NCI-H1694 (cell line): ENCODE measurements at places on chromosomes 16 and 17.

DNA sequence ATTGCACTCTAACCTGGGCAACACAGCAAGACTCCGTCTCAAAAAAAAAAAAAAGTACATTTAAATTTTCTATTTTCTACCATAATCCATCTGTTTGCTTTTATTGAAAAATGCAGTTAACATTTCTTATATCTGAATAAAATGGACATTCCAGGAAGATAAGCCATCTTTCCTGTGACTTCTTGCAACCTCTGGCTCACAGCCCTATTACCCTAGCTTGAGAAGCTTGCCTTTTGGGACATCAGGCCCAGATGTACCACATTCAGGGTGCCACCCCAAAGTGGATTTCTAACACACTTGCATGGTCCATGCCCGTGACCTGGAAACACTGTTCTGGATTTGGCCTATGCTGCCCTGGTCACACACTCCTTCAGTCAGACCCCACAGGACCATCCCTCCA, 30.1 kb upstream of the DDX52 start:
- no peak for DNase-seq

DNA sequence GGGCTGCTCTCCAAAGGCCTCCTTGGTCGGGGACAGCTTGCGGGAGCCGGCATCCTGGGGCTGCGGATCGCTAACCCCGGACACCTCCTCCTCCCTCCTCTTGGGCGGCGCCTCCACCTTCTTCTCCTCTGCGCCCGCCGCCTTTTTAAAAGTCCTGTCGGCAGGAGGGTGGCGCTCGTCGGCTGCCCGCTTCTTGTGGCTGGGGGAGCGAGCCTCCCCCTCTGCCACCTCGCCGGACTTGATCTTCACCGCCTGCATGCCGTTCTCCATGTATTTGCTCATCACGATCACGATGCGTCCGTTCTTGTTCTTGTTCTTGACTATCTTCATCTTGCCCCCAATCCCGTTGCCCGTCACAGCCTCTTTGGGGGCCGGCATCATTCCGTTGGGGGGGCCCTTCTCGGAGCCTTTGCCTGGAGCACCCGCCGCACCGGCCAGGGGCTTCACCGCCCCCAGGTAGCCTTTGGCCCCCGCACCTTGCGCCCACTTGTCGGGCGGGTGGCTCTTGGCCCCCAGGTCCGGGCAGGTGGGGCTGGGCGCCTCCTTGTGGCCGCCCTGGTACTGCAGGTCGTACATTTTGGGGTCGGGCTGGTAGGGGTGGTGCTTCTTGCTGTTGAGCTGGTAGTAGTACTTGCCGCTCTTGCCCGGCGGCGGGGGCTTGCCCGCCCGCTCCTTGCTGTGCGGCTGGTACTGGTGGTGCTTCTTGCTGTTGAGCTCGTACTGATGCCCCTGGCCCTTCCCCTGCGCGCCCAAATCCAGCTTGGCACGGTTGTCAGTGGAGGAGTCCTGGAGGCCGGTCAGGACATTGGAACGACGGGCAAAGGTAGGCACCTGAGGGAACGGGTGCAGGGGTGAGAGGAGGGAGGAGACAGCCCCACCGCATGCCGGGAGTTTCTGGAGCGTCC, 4.4 kb downstream of the CBX4 start:
- DNase-seq, result peak; percentile 29

DNA sequence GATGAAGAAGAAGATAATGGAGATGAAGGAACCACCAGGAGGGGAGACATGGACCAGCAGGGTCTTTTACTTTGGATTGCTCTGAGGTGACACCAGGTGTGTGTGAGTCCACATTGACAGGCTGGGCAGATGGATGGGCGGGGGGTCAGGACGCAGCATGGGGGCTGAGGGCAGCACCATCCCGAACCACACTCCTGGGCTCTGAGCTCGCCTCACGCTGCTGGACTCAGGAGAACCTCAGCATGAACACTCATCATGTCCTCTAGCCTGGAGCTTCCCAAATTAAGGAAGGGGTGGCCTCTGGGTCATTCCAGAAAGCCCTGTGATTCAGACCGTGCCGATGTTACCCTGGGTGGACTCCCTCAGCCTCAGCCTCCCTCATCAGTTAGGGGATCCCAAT, 50.4 kb upstream of the MAP3K14 start:
- DNase-seq, result no peak

DNA sequence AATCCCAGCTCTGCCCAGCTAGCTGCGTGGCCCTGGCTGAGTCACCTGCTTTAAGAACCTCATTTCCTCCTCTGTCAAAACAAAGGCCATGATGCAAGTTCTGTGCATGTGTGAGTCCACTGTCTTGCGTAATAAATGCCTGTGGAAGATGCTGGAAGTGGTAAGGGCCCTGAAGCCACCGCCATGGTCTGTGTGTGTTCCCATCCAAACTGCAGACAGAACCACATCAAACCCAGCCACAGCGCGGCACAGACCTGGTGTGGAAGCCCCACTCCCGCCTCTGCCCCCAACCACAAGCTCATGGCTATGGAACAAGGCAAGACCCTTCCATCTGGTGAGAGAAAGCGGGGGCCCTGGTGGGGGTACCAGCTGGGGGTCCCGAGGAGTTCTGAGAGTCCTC, 26.0 kb downstream of the NECAB2 start:
- no peak for DNase-seq

DNA sequence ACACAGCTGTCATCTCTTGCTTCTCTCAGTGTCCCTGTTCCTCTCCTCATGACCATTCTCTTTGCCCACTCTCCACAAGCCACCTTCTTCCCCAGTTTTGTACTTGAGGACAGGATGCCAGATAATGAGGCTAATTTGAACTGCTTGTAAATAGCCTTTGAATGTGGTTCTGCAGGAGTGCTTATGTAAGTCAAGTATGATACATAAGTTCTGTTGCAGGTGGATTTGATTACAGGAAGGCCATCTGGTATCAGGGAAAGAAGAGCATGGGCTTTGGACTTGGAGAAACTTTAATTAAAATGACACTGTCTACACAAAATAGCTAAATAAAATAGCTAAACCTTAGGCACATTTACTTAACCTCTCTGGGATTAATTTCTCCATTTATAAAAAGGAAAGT, 120.2 kb upstream of the HLF start:
- DNase-seq, result no peak

DNA sequence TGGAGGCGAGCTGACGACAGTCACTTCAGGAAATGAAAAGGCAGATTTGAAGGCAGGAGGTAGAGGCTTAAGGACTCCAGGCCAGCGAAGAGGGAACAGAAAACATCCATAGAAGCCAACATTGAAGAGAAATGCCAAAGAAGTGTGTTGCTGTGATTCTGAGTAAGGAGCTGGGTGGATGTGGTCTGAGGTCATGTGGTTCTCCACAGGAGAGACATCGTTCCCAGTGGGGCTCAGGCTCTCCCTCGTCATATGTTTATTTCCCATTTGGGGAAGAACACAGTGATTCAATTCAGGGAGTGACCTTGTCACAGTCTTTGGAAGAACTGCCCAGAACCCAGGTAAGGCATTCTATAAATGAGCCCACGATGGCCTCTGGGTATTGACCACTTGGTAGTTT, 6.6 kb upstream of the PMP22 start:
- DNase-seq, result no peak

DNA sequence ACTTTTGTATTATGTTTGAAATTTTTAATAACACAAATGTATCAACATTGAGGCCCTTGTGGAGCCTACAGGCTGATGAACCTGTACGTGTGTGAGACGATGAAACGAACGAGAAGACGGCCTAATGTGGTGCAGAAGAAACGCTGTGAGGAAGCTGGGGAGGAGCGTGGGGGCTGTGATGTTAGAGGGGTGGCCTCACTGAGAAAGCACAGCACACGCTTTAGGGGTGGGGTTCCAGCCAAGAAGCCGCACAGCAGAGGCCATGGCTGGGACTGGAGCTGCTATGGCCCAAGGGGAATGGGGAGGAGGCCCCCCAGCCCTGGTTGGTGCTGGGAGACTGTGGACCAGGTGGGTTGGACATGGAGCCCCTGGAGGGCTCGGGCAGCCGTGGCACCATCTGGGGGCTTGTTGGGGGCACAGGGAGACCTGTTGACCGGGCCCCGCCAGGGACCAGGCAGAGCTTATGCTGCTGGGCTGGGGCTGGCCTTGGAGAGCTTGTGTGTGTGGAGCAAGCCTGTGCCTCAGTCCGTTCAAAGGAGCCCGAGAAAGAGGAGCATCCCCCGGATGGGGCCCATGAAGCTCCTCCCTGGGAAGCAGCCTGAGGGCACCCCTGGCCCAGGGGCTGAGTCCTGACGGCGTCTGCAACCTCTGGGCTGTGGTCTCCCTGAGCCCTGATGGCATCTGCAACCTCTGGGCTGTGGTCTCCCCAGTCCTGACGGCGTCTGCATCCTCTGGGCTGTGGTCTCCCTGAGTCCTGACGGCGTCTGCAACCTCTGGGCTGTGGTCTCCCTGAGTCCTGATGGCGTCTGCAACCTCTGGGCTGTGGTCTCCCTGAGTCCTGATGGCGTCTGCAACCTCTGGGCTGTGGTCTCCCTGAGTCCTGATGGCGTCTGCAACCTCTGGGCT, 44.7 kb downstream of the METRNL start:
- no peak for DNase-seq

GRCh38 chr17:2705263-2705662, 6.3 kb downstream of the CLUH start:
- no peak for DNase-seq

DNA sequence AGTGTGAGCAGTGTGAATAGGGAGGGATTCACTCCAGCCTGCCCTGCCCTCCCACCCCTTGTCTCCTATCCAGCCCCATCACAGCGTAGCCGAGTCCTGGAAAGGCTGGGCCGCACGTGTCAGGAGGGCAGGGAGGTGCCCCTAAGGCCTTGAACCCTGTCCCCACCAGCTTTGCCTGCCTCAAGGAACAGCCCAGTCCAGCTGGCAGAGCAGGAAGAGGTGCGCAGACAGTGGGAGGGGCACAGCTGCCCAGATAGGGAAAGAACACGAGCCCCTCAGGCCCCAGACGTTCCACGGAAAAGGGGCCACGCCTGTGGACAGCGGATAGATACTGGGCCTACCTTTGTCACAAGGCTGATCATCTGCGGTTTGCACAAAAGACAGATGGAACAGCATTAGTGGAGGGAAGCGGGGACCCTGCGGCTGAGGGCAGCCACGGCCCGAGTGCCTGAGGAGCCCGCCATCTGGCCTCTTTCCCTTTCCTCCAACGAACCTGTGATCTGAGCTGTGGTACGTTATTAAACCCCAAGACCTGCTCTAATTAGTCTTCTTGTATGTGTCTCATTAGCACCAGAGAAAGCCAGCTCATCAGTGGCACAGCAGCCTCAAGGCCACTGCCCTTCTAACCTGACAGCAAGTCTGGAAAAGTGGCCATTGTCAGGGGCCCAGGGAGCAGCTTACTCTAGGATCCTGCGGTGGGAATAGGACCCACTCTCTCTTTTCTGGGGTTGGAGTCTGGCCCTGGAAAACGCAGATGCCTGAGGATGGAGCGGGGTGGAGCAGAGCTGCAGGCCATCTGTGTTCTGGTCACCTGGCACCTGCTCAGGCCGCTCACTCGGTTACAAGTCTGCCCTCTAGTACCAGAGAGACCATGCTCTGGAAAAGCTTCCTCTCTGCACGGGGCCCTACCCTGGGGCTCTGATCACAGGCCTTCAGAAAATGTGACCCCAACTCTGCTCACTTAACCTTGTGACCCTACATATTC, 16.3 kb downstream of the MPP3 start:
- no peak for DNase-seq

DNA sequence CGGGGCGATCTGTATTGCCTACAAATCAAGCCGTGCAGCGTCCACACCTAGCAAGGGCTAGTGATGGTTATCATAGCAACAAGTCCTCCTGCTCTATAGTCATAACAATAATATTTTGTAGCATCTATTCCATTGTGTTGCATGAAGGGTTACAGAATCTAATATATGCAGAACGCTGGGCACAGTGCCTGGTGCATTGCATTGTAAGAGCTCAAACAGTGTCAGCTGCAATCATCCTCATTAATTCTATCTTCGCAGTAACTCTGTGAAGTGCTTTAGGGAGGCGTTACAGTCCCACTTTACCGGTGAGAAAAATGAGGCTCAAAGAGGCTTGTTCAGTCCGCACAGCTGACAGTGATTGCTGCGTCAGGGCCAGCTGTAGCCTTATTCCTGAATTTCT, 149.4 kb downstream of the RBFOX1 start:
- DNase-seq, result no peak

DNA sequence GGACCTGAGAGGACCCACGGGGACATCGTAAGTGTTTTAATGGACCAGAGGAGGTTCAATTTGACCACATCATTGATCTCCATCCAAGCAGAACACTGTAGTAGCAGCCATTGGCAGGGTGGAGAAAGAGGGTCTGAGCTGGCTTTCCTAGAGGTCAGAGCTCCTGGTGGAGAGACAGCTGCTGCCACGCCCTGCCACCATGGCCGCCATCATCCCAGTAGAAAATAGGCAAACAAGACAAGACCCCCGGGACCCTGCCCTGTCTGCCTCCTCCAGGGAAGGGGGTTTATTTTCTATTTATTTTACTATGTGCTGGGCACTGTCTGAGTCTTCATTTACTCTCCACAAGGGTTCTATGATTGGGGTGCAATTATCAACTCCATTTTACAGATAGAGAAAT, 11.4 kb upstream of the ITGA3 start:
- DNase-seq, result no peak

- no peak for DNase-seq
Observed at GRCh38 chr17:74037320-74037719, 166.2 kb upstream of the RPL38 start.

DNA sequence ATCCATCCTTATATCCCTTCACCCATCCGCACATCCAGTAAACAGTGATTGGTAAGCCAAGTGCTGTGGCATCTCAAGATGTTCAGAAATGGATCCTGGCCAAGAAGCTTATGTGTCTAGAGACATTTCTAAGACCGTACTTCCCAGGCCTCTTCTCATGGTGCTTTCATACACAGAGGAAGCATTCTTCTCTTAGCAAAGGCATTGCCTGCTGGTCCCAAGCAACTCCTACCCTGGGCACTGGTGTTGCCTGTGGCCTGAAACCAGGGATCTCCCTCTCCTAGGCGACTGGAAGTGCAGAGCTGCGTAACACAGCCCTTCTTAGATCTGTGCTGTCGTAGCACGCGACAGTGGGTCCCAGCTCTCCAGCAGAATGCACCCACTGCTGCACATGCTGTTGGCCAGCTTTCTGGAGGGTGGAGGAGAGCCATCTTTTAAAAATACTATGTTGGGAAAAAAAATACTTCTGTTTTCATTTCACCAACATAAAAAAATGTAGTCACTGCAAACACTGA, 182.9 kb downstream of the CCDC182 start:
- peak; percentile 78 for DNase-seq

DNA sequence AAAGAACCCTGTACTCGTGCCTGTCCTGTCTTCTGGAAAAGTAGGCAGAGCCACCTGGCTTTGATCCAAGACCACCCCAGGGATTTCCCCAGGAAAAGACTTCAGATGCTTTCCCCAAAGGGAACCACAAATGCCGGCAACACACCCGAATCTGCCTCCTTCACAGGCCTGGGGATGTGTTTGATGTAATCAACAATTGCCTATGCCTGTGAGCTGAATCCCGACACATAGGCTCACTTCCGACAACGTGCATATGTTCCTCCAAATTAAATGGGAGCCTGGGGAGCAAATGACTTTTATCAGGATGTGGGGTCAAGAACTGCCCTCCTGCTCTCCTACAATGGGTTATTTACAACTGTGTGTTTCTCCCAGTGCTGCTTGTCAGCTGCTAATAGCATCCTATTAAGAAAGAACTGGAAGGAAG, 535.2 kb upstream of the CDH11 start:
- no peak for DNase-seq
